ENCODE measurements at places on chromosomes 3 and 15.

DNA sequence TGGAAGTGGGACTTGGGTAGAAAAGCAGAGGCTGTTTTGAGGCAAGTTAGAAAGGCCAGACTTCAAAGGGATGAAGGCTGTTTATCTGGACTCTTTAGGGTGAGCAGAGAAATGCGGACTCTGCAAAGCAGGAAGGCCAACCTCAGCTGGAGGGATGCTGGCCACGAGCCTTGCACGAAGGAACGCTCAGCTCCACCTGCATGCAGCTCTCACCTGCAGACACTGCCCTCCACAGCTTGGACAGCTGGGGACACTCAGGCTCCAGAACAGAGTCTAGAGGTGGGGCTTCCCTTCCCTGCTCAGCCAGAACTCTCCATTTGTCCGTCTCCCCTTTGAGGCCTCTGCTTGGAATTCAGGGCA, 229.7 kb downstream of the ADAMTS17 start:
- DNase-seq, result no peak

GRCh38 chr3:146682171-146682570, 77.0 kb upstream of the PLSCR5 start:
- no peak for DNase-seq

DNA sequence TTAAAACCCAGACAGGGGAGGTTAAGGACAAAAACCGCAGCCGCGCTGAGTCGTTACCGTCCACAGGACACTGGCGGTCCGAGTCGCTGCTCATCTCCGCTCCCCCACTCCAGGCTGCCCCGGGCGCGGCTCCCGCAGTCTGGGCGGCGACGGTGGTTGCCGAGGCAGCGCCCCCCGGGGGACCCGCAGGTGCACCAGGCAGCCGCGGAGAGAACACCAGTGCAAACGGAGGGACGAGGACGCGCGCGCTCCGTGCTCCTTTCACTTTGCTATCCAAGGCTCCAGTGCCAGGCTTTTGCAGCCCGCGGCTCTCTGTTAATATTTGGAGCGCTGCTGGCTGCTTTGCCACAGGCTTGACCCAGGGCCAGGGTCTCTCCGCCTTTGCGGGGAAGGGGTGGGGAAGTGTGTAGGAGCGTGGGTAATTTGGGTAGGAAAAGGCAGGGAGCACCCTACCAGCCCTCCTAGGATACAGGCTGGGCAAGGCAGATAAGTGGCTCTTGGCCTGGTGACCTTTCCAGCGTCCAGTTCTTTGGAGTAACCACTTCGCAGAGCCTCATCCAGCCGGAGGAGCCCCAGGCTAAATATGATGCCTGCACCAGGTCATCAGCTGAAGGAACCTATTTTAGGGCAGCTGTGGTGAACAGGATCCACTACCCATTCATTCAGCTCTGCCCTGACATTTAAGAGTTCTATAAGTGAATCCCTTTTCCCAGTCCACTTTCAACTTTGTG, at the start of gene GADL1:
Gene GADL1 (minus strand): TSS at position 141 of the 731 bp plus-strand sequence. CDS start 47 bp downstream, at position 94.
- DNase-seq, result no peak

GRCh38 chr15:65979316-65979715, 110.0 kb downstream of the RAB11A start:
- no peak for DNase-seq

GRCh38 chr15:29411299-29411698, 141.7 kb upstream of the NSMCE3 start:
- DNase-seq, result no peak

Data from stimulated activated CD4-positive, alpha-beta T cell treated with anti-CD3 and anti-CD28 coated beads, Interleukin-12 subunit alpha, Interleukin-12 subunit beta, amount 100 ng/mL, for 4 hours (primary cell).